ENCODE measurements at places on chromosomes 7 and 10. TPM values are rescaled to one million over a fixed set of nuclear protein-coding genes. Genes with fewer than 3 reads are reported as not detected.

Gene SLC29A3
- 2.7 TPM for total RNA-seq

DNA sequence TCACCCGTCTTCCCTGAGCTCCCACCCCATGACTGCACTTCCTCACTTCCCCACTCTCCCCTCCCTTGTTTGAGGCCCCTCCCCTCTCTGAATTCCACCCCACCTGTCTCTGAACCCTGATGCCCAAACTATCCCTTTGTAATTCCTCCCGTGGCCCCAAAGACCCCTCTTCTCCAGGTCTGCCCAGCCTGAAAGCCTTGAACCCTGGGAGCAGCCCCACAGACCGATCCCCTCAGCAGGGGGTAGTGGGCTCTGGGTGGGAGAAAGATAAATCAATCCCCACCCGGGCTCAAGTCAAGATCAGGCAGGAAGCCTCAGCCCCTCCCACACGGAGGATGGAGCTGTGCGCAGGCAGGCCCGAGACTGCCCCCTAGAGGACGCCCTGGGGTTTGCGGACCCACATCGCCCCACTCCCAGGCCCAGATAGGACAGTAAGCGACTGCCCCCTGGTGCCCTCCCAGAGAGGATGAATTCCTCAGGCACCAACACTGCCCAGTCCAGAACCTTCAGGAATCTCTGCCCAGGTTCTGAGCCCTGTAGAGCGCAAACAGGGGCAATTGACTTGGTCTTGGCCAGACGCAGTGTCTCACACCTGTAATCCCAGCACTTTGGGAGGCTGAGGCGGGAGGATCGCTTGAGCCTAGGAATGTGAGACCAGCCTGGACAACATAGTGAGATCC is 11.7 kb downstream of the HSPB1 start:
- DNase-seq = peak; percentile 94

GRCh38 chr7:73477376-73477775 is 43.8 kb downstream of the FZD9 start:
- no peak for DNase-seq

Gene EPO
- not detected for total RNA-seq

GRCh38 chr7:18345641-18346234 is 149.8 kb upstream of the HDAC9 start:
- peak; percentile 52 for DNase-seq

- no peak for DNase-seq
Observed at GRCh38 chr7:121109145-121109544, 120.6 kb downstream of the CPED1 start.

GRCh38 chr10:35433851-35434426 is 97.6 kb downstream of the CCNY start:
- DNase-seq = no peak

Gene ACBD7
- 3.1 TPM for total RNA-seq

DNA sequence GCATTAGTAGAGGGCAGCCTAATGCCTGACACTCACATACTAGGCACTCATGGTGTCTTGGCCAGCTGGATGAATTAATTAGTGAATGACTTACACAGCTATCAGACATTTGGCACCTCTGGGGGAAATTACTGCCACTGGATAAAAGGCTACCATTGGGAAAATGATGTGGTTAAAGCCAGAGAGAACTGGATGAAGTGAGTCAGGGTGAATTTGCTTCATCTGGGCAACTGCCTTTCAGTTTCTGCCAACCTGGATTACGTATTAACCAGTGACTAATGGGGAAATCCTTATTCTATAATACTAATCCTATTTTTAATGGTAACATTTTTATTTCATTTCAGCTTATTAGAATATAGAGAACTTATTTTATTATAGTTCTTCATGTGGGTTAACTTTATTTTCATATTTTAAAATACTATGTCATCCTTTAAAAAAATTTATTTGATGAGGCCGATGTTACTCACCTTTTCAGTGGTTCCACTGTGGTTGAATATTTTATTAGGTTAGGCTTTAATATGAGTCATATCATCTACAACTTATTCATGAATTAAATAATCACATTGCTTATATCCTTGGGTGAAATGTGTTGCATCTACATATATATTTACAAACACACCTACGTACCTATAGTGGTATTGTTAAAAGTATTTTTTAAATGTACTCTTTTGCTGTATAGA is 85.6 kb upstream of the CAPZA2 start:
- peak; percentile 67 for DNase-seq

Gene ZC3HAV1
- total RNA-seq = 27.7 TPM

Gene TUBAL3
- not detected for total RNA-seq

Gene PCLO
- total RNA-seq = 3.0 TPM

- DNase-seq = no peak
Observed at GRCh38 chr7:80172387-80172786, 37.8 kb downstream of the GNAI1 start.

Gene CDC14C
- total RNA-seq = not detected

Gene ITPRID1
- total RNA-seq = not detected

- DNase-seq = peak; percentile 67
Observed at GRCh38 chr10:22621726-22622125, 92.7 kb downstream of the PIP4K2A start.

Gene CCDC3
- 1.5 TPM for total RNA-seq

DNA sequence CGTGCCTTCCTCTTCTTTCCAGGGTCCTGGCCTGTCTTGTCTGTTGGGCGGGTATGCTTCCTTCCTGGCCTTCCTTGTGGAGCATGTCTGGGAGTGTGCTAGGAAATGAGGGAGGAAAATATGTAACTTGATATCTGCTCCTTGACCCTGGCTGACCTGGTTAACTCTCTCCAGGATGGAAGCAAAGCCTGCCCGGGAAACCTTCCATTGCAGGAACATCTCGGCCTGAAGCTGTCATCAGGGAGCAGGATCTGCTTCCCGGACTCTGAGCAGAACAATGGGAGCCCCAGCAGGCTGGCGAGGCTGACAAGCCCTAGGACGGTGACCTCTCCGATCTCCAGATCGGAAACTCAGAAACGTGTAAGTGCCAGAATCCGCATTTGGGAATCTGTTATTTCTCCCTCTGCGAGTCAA is 340.3 kb downstream of the FRMD4A start:
- peak; percentile 83 for DNase-seq

Gene IFIT1B
- total RNA-seq = not detected

GRCh38 chr10:3748484-3748883 is 36.5 kb downstream of the KLF6 start:
- DNase-seq = no peak

Gene ZNF786
- 4.9 TPM for total RNA-seq

Gene OR2A5
- not detected for total RNA-seq

GRCh38 chr10:86206240-86206579 is 160.4 kb downstream of the GRID1 start:
- DNase-seq = no peak

Gene PLA2G12B
- 0.13 TPM for total RNA-seq

Gene GHRHR
- not detected for total RNA-seq

Gene RPEL1
- total RNA-seq = 0.13 TPM

GRCh38 chr10:13734151-13734550 is 147.4 kb downstream of the PRPF18 start:
- no peak for DNase-seq
